ENCODE measurements at places on chromosomes 11 and 22. TPM values are rescaled to one million over a fixed set of nuclear protein-coding genes. Genes with fewer than 3 reads are reported as not detected.

Gene GLYATL1B
- not detected for polyA plus RNA-seq

Gene APLNR
- not detected for polyA plus RNA-seq

Gene DUSP8
- polyA plus RNA-seq = 24.0 TPM

Gene APOL3
- 55.0 TPM for polyA plus RNA-seq

Gene LDHAL6A
- 0.12 TPM for polyA plus RNA-seq

Measured in B cell (primary cell).